Skin of body (tissue), 3 donors: ENCODE measurements at places on chromosomes 2 and 18. TPM values are rescaled to one million over a fixed set of nuclear protein-coding genes. Genes with fewer than 3 reads are reported as not detected.

The CCNT2 gene
- total RNA-seq, result 55.0 TPM

DNA sequence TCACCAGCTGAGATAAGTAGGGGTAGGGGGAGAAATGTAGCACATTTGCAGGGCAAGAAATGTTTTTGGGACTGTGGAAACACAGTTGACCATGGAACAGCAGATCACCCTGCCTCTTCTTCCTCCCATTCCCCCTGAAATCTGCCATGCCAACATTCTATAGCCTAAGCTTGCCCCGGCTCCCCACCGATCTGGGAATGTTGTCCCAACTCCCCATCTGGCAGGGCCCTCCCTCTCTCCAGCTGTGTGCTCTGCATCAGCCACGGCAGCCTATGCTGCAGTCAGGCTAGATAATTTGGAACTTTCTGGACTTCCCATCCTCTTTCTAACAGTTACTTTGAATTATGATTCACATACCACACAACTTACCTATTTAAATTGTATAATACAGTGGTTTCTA lies 425.1 kb upstream of the RAB6C start:
- DNase-seq, result no peak

DNA sequence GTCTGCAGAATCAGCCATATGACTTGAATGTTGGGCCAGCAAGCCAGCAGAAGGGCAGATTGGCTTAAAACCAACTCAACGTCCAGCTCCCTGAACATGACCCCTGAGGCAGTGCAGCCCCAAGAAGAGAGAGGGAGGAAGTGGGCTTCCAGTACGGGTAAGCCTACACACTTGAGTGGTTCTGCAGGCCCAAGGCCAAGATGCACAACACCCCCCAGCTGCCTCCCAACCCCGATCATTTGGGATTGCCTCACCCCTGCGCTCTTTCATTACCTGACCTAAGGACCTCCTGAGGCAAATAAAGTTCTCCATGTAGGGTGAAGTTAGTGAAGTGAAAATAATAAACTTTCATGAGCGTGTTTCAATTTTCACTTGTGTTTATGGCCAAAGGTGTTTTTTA lies 536.0 kb downstream of the TNS1 start:
- no peak for DNase-seq

GRCh38 chr2:48015421-48015820 lies 109.1 kb upstream of the FBXO11 start:
- DNase-seq, result no peak

- no peak for DNase-seq
Observed at GRCh38 chr2:98734162-98734561, 3.2 kb upstream of the MGAT4A start.
